GM19239 (cell line): ENCODE measurements at places on chromosomes 7 and 10.

GRCh38 chr7:587767-588166, 68.1 kb upstream of the PDGFA start:
- no peak for DNase-seq

DNA sequence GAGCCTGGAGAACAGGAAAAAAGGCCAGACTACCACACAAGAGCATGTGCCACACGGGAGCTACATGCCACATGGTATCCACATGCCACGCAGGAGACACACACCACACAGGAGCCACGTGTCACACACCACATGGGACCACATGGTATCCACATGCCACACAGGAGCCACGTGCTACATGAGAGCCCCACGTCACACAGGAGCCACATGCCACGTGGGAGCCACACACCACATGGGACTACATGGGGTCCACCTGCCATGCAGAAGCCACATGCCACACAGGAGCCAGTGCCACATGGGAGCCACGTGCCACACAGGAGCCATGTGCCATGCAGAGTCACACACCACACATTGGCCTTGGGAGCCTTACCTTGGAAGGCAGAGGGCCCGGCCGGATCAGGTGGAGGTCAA, 244.4 kb upstream of the PPP2R2D start:
- no peak for DNase-seq

DNA sequence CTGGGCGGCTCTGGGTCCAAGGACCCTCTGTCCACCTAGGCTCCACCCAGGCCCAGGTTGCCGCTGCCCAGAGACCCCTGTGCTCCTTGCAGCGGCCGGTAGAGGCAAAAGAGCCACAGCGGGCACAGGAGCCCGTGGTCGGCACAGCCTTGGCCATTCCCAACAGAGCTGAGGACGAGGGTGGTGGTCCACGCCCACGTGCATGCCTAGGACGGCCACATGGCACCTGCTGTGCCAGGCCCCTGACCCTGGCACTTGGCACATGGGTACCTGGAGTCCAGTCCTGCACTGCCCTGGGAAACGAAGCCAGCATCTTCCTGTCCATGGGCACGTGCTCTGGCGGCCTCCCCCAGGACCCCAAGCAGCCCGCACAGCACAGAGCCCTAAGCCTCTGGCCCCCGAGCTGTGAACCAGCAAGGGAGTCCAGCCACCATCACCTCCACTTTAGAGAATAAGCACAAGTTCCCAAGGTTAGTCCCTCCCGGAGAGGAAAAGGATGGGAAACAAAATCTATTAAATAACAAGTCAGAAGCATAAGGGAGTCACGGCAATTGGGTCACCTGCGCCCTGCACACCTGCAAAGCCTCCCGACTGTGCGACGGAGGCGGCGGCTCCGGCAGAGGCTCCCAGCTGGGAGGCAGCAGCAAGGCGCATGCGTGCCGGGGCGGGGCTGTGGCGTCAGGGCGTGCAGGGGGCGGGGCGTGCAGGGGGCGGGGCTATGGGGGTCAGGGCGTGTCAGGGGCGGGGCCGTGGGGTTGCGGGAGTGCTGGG, 59.1 kb downstream of the STK32C start:
- no peak for DNase-seq

DNA sequence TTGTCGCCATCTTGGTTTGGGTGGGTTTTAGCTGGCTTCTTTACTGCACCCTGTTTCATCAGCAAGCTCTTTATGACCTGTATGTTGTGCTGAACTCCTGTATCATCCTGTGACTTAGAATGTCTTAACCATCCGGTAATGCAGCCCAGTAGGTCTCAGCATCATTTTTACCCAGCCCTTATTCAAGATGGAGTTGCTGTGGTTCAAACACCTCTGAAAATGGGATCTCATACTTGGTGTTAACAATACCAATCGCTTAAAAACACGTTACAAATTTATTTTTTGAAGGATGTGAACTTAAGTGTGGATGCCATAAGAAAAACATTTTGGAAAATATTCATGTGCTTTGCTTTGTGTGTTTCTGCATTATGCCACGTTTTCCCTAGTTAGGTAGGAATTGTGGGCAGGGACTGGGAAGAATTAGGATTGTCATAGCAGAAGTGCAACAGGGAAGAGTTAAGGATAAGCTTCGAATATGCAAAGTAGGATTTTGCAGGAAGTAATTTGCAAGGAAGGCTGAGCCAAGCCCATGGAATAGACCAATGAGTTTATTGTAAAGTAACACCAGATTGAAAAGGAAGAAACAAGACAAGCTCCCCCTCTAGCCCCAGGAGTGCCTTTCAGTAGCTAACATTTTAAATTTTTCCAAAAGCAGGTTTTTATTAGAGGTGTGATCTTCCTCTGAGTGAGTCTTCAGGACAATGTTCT, 56.4 kb downstream of the PRR15 start:
- no peak for DNase-seq

- no peak for DNase-seq
These were observed 64.8 kb downstream of the TNS3 start for GRCh38 chr7:47516985-47517600.

- DNase-seq = no peak
These were observed 17.0 kb downstream of the ITIH5 start for GRCh38 chr10:7649673-7650300.

DNA sequence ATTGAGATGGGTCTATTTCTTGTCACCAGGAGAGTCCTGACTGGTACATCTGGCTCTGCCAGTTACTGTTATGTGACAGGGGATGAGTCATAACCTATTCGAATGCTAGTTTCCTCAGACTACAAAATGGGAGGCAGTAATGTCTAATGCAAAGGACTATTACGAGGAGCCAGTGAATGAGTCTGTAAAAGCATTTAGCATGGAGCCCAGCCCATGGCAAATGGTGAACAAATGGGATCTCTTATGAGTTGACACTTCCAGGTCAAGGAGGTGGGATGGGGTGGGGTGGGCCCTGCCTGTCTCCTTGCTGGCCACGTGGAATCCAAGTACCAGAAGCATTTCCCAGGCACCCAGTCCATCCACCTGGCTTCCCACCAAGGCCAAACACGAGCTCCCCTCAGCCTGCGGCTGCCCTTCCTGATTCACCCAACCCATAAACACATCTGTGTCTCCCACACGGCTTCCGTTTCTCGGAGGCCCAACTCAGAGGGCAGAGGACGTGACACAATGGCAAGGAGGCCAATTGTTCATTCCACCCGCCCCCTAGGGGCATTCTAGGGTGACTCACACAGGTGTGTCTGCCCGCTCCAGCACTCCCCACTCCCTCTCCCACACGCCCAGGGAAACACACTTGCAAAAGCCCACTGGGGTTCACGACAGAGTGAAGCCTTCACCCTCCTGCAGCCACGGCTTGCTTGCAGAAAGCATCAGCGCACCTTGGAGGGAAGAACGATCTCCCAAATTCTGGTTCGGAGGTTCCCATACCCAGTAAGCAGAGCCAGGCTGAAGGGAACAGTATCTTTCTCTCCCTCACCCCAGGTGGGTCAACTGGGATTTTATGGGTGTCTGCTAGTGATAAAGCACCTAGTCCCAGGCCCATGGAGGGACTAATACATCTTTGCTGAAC, 109.8 kb downstream of the SH3PXD2A start:
- DNase-seq = no peak

DNA sequence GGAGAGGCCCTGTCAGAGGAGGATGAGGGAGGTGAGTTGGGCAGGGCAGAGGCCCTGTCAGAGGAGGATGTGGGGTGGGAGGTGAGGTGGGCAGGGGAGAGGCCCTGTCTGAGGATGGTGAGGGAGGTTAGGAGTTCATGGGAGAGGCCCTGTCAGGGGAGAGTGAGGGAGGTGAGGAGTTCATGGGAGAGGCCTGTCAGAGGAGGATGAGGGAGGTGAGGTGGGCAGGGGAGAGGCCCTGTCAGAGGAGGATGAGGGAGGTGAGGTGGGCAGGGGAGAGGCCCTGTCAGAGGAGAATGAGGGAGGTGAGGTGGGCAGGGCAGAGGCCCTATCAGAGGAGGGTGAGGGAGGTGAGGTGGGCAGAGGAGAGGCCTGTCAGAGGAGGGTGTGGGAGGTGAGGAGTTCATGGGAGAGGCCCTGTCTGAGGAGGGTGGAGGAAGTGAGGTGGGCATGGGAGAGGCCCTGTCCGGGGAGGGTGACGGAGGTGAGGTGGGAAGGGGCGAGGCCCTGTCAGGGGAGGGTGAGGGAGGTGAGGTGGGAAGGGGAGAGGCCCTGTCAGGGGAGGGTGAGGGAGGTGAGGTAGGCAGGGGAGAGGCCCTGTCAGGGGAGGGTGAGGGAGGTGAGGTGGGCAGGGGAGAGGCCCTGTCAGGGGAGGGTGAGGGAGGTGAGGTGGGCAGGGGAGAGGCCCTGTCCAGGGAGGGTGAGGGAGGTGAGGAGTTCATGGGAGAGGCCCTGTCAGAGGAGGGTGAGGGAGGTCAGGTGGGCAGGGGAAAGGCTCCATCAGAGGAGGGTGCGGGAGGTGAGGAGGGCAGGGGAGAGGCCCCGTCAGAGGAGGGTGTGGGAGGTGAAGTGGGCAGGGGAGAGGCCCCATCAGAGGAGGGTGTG, 73.7 kb downstream of the INPP5A start:
- DNase-seq = no peak

- DNase-seq = no peak
These were observed 420 bp upstream of the MINPP1 start for GRCh38 chr10:87504307-87504639.

- DNase-seq = peak; percentile 80
These were observed 29.8 kb downstream of the ADAP1 start for GRCh38 chr7:924541-925231.

DNA sequence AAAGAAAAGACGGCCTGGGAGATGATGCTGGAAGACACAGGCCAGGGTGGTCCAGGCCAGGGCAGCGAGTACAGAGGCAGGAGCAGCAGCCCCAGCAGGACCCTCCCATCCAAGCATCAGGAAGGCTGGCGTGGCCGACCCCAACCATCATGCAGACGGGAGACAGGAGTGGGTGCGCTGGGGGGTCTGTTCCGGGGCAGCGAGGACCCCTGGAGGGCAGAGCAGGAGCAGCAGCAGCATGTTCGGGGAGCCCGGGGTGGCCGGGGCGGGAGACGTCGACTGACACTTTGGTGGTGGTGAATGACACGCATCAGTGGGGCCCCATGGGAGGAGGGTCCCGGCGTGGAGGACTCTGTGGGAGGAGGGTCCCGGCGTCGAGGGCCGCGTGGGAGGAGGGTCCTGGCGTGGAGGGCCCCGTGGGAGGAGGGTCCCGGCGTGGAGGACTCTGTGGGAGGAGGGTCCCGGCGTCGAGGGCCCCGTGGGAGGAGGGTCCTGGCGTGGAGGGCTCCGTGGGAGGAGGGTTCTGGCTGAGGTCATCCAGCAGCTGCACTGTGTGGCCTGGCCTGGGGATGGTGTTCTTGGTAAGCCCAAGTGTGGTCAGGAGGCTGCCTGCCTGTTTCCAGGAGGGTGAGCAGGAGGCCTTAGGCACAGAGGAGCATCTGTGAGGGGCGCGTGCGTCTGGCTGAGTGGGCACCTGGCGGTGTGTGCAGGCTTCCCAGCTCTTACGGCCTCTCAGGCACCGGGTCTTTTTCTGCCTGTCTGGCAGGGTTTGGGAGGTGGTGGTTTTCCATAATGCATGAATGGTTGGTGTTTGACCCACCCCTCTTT, 38.9 kb downstream of the FAM20C start:
- no peak for DNase-seq

DNA sequence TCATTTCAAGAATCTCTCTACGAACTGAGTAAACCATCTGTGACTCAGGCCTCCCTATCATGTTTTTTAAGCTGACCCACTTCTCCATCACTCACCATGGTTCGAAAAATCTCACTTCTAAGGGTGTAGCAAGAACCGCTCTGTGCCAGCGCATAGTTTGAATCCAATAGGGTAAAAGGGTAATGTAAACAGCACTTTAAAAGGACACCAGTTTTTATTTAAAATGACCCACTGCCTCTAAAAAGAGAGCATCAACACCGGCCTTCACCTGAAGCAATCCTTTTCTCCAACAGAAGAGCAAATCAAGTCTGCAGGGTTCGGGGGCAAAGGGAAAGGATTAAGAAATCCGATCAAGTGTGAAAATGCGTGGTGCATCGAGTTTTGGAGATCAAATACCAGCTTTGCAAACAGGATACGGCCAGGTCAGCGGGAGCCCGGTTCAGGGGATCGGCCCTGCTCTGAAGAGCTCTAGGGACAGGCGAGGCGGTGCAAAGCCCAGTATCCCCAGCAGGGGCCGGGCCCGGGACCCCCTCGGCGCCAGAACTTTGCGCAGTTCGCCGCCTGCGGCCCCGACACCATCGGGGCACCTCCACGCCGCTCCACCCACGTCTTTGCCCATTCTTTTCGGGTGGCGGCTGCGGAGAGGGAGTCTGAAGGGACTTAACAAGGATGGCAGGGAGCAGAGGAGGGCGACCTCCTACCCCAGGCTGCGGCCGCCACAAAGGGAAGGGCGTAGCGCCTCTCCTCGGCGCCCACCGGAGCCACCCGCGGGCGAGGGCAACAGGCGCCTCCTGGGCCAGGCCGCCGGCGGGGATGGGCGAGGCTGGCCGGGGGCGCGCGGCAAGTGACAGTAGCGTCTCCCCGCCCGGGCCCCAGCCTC, 842 bp downstream of the NMT2 start:
- DNase-seq = peak; percentile 44

DNA sequence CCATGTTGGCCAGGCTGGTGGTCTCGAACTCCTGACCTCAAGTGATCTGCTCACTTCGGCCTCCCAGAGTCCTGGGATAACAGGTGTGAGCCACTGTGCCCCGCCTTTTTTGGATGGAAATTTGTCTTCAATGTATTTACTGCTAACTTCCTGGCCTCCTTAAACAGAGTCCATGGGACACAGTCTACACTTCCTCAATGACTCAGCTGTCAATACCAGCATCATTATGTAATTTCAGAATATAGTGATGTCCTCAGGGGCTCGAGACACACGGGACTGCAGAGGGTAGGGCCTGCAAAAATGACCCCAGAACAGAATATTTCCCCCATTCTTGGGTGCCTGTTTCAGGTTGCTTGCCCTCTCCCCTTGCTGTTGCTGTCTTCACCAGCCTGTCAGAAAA, 31.1 kb downstream of the CAMK2G start:
- DNase-seq = no peak

- DNase-seq = no peak
These were observed 57.9 kb downstream of the ZNF467 start for GRCh38 chr7:149715476-149715875.

DNA sequence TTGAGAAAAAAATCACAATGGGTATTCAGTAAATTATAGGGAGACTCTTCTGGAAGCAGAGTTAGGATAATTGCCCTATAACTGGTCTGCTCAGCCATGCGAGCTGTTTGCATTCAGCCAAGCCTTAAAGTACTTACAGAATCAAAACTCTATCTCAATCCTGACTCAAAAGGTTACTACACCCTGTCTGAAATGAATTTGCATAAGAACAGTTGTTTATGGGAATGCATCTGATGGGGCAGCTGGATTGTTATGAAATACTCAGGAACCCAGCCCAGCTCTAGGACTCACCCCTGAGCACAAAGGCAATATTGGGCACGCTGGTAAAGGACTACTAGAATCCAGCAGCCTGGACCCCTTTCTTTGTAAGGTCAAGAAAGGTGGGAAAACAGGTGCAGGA, 38.8 kb downstream of the AKR1B15 start:
- no peak for DNase-seq

DNA sequence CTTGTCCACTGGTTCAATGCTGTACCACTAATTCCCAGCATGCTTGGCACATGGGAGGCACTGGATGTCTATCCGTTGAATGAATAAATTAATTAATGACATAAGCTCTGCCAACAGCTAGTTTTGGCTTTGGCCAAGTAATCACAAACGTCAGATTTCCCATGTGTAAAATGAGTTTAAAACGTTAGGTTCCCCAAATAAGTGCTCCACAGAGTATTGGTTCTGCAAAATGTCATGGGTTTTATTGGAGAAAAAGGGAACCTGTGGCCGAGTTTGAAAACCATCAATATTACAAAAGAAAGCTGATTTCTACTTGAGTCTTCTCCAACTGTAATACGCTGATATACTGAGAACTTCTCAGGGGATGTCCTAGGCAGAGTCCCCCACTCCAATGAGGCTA, 23.2 kb downstream of the ELMO1 start:
- DNase-seq = no peak
